ENCODE measurements at places on chromosomes 6 and 20. TPM values are rescaled to one million over a fixed set of nuclear protein-coding genes. Genes with fewer than 3 reads are reported as not detected.

Gene SLA2
- 0.38 TPM for total RNA-seq

Gene VSX1
- 131 TPM for total RNA-seq

Gene BANF2
- not detected for total RNA-seq

Gene UBD
- not detected for total RNA-seq

Gene FOXQ1
- total RNA-seq: 2.7 TPM

Gene MYB
- 39.5 TPM for total RNA-seq
